Suprapubic skin (tissue), 4 donors: ENCODE measurements at places on chromosomes 12 and 14.
A peak's percentile ranks its signal among the peaks of the same experiment; 100 is the strongest.

DNA sequence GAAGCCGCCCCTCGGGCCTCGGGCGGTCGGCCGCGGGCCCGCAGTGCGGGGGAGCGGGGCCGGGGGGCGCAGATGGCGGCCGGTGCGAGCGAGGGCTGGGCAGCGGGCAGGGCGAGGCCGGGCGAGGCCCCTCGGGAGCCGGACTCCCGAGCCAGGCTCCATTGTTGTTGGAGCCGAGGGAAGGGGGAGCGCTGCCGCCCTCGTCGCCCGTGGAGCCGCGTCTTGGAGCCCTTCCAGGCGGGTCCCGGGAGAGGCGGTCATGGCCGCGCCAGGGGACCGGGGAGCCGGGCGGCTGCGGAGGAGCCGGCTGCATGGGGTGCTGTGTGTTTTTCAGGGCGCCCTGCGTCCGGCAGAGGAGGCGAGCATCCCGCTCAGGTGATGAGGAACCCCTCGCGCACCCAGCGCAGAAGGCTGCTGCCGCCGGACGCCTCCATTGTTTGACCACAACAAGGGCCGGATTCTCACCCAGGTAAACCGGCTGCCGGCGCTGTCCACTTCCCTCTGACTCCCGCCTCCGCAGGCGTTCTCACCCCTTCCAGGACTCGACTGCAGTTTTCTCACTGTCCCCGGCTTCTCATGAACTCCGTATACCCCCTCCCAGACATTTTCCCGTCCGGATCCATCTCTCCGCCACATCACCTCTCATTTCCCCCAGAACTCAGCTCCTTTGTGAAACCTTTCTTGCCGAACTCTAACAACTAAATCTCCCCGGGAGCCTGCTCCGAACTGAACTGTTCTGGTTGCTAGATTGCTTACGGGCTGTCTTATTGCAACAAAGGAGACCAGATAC is 732 bp downstream of the ZNF664 start:
- DNase-seq = peak; percentile 82

GRCh38 chr12:40618636-40619035 is 73.6 kb upstream of the CNTN1 start:
- DNase-seq = no peak

DNA sequence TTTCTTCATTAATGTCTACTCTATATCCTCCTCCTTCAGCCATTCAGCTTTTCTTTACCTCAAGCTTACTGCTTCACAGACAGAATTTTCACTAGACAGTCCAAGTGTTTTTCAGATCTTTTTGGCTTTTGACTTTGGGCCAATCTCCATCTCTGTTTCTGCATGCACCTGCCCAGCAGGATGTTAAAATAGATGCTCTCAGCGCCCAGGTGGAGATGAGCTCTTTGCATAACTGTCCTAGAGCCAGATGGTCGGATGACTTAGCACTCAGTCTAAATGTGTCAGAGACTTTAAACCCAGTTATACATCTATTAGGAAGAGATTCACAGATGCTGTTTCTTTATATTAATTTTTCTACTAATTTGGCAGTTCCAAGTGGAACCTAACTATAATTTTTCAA is 80.3 kb upstream of the SSTR1 start:
- DNase-seq = no peak

- DNase-seq = no peak
These were observed 6.5 kb downstream of the RASAL1 start for GRCh38 chr12:113128802-113129663.

DNA sequence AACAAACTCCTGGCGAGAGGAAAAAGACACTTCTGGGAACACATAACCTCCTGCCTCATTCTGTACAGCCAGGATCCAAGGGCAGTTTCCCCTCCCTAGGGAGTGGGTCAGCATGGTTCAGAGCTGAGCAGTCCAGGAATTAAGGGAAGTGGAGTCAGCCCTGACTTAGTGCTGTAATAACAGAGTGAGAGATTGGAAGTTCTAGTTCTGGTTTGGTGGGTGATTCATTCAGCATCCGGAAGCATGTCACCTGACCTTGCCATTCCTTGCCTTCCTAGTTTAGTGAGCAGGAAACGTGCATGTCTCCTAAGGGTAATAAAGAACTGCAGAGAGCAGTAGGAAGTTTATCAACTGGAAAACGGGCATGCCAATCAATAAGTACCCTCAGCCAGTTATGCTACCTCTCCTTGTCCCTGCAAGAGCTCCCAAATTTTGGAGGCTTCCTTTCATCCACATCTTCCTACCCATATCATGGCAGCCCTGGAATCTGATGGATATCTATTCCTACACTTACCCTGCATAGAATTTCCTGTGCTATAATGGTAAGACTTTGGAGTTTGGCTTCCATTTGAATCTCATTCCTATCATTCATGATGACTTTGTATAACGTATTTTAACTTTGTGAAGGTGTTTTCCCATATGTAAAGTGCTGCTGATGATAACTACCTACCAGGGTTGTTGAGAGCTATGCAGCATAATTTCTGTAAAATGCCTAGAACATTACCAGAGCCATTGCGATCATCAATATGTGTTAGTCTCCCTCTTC is 28.5 kb upstream of the MAGOHB start:
- no peak for DNase-seq

GRCh38 chr14:78509516-78509915 is 339.3 kb downstream of the NRXN3 start:
- DNase-seq = no peak

- DNase-seq = no peak
These were observed 2.2 kb downstream of the LRFN5 start for GRCh38 chr14:41608681-41609390.

DNA sequence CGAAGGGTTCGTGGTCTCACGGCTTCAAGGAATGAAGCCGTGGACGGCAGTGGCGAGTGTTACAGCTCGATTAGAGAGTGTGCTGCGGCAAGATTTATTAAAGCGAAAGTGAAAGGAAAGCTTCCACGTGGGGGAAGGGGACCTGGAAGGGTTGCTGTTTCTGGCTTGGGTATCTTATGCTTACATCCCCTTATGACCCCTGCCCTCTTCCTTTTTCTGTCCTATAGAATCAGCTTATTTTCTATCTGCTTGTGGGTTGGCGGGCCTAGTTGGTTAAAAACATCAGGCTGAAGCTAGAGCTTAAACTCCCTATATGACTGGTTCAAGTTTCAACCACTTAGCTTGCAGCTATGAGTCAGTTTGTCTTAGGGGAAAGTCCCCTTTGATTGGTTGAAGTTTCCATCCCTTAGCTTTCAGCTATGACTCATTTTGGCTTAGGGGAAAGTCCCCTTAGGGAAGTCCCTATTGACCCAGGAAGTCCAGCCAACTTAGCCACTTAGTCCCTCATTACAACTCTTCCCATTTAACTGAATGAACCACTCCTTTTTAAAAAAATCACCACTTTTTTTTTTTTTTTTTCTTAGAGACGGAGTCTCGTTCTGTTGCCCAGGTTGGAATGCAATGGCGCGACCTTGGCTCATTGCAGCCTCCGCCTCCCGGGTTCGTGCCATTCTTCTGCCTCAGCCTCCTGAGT is 1494.7 kb upstream of the TMEM132C start:
- no peak for DNase-seq

DNA sequence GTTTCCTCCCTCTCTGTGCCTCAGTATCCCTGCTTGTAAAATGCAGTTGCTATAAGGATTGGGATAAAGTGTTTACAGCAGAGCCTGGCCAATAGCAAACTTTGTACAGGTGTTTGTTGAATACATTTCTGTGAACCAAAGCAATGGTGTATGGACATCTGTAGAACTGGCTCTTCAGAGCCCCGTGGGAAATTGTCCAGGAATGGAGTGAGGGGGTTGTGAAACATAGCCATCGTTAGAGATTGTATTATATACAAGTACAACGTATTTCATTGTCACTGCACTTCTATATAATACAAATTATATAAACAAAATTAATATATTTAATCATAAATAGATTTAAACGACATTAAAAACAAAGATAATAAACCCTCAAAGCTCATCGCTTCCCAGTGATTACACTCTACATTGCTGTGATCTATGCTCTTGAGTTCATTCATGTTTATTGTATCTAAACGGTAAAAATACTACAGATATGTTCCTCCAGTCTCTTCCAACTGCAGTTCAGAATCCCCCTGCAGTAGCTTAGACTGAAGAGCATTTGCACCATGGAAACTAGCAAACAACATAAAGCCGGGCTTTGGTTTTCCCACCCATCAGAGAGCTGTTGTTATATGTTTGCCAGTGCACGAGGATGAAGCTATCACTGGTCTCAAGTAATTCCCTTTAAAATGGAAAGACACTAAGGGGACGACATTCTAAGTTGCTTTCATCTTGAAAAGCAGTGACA is 216.7 kb downstream of the TMEM132C start:
- no peak for DNase-seq

GRCh38 chr12:69517406-69517805 is 47.2 kb downstream of the FRS2 start:
- DNase-seq = no peak

DNA sequence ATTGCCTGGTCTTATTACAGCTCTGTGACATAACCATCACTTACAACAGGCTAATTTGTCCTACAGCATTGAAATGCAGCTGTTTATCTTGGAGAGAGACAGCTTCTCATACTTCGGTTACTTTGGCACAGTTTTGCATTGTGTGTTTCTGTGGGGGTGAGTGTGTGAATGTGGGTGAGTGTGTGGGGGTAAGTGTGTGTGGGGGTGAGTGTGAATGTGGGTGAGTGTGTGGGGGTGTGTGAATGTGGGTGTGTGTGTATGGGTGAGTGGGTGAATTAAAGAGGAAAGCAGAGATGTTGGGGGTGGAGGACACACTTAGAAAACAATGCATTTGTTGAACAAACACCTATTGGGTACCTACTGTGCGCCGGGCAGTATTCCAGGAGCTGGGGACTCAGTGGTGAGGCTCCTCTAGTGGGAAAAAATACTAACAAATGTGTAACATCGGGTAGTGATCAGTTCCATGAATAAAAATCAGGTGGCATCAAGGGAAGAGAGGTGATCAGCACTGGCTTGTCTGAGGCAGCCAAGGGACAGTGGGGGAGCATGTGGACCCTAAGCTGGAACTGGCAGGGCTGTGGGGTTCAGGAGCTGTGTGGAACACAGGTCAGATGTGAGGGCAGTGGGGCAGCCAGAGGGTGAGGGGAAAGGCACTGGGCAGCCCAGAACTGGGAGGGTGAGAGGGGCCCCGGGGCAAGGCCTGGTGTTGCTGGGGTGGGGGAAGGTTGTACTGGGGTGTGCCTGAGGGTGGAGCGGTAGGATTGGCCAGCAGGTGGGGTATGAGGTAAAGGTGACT is 44.1 kb upstream of the AMN start:
- DNase-seq = no peak

DNA sequence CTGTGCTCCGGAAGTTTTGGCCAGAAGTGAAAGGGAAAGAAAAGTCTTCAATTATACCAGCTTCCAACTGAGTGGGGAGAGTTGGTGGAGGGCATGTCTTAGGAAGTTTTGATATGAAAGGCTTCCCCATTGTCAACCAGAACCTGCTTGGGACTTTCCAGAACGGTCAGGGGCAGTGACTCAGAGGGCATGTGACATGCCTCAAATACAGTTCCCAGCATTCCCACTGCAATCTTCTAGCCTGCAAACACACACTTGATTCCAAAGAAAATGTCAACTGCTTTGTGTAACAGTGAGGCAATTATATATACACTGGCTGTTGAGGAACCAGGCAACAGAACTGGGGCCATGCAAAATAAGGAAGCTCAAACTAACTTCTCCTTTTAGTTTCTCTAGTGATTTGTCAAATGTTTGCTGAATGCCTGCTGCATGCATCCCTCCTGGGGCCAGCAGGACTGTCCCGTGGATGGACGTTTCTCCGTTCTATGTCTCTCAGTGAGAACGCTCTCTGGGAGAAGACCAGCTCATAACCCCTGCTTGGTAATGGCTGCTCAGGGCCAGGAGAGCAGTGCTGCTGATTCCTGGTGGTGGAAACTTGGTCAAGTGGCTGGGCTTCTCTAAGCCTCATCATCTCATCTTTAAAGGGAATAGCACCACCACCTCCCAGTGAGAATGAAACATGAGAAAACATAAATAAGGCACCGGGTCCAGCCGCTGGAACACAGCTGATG is 18.3 kb downstream of the SLC25A47 start:
- DNase-seq = peak; percentile 65

DNA sequence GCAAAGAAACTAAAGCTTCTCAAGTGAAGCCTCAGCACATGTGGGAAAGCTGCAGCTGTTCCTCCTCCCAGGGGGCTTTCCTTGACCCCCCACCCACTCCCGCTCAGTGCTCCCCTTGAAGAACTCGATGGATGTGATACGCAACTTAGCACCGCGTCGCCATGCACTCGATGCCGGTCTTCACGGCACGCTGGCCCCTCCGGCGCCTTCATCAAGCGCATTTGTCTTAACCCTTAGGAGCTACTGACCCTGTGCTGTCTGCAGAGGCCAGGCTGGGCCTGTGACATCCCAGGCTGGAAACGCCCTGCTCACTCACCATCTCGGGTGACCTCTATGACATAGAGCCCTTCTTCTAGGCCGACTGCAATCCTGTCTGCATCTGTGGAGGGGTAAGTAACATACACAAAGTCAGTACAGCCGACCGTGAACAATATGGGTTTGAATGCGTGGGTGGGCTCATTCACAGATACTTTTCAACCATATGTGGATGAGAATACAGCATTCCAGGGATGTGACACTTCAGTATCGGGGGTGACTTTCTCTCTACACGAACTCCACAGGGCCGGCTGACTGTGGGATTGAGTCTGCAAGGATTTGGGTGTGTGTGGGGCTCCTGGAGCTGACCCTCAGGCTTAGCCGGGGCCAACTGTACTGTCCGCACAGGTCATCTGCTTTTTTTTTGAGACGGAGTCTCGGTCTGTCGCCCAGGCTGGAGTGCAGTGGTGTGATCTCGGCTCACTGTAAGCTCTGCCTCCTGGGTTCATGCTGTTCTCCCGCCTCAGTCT is 23.1 kb downstream of the AMN start:
- DNase-seq = no peak

DNA sequence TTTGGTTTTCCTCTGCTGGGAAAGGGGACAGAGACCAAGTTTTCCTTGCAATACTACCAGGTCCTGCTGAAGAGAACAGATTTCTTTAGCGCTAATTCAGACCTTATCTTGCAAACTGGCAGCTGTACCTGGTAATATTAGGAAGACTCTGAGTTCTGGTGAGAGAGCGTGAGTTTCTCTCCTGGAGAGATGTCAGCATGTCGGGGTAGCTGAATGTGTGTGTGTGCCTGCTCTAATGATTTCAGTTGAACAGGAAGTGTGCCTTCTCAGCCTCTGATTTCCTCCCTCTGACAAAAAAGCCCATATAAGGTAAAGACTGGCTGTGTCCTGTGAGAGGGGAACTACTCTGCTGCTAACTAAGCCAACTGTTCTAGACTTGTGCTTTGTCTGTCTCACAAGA is 10.3 kb upstream of the ERP27 start:
- DNase-seq = no peak

DNA sequence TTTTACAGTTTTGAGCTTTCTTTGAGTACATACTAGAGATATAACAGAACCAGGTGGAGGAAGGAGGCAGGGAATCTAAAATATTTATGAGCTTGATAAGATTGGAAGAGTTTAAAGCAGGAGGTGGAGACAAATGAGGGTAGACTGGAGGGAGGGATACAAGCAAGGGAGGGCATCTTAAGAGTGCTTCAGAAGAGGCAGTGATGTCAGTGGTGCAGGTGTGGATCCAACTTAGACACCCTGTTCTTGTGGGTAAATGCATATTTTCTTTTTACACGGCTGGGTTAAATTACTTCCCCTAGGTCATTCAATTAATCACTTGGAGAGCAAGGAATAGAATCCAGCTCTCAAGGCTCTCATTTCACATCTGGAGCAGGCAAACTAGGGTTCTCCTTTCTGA is 146.1 kb upstream of the LRIG3 start:
- no peak for DNase-seq
